ENCODE measurements at places on chromosomes 4 and X. TPM values are rescaled to one million over a fixed set of nuclear protein-coding genes. Genes with fewer than 3 reads are reported as not detected.

GRCh38 chr4:80058740-80059139 is 14.3 kb downstream of the ANTXR2 start:
- no peak for DNase-seq

DNA sequence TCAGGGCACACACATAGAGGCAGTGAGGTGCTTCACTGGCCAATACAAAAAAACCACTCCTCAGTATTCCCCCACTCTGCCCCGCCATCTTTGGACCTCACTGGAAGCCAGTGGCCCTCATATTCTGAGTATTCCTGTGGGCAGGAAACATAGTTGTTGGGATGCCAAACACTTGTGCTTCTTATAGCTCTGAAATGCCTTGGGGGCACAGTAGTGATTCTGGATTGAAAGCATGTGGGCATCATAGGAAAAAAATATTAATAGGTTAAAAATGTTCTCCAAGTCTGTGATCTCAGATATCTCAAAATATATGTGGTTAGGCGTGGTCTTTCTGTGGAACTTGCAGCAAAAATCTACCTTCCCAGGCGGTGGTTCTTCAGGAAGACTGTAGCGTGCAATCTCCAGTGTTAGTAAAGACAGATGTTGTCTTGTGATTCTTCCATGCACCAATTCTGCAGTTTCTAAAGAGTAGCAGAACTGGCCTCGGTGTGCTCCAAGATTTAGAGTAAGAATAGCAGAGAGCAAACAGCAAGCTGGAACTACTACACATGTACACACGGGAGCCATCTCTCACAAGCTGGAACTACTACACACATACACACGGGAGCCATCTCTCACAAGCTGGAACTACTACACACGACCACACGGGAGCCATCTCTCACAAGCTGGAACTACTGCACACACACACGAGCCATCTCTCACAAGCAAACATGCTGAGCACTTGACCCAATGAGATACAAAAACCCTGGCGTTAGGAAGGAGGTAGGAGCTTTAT is 8.0 kb upstream of the TENM3 start:
- DNase-seq, result no peak

DNA sequence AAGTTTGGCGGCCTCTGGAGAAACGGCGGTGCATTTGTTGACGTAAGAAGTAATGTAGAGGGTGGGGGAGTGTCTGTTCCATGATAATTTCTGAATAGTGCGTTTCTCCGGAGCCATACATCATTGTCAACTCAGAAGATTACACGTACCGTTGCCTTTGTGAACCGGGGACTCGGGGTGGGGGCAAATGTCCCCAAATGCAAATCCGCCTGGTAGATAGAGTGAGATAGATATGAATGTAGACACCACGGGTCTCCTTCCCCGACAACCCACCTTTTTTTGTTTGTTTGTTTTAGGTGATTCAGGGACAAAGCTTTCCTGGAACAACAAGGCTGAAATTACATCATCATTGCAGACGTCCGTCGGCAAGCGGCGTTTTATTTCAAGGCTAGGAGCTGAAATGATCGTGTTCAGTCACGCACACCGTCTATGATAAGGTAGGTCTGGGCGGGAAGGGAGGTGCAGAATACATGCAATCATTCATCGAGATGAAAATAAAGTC is 96.0 kb upstream of the PPP2R3B start:
- no peak for DNase-seq

DNA sequence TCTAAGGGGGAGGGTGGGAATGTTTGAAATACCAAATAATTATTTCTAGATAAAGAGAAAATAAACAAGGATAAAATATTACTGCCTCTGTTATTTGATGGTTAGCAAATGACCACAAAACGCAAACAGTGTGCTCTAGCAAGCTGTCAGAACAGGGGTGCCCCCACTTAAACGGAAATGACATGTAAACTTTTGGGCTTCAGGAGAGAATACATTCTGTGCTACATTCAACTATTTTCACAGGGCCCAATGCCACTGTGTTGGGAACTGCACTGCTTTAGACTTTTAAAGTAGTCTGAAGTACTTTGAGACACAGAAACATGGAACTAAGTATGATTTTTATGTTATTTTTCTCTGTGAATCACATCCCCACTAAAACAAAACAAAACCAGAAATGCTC is 14.1 kb downstream of the CD40LG start:
- DNase-seq, result no peak

GRCh38 chrX:144819406-144819805 is 427.9 kb upstream of the SPANXN1 start:
- no peak for DNase-seq

DNA sequence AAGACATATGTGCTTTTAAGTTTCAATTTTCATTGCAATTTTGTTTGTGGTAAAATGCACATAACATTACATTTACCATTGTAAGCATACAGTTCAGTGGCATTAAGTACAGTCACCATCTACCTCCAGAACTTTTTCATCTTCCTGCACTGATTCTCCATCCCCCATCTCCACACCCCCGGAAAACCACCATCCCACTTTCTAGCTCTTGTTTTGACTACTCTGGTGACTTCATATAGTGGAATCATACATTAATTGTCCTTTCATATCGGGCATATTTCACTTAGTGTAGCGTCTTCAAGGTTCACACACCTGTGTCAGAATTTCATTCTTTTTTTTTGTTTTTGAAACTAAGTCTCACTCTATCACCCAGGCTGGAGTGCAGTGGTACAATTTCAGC is 143.5 kb downstream of the GPR143 start:
- DNase-seq, result no peak

DNA sequence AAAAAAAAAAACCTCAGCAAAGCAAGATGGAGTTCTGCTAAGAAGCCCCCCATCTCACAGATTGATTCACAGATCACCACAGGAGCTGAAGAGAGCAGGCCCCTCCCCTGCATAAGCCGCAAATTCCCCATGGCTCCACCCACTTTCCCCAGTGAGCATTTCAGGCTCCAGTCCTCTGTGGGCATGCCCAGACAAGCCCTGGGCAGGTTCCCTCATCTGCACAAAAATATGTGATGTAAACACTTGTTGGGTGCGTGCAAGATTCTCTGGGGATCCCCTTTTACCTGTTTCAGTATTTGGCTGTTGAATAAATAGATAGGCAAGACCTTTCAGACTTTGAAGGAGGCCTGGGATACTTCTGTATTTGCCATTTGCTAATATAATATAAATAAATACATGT is 514.3 kb downstream of the PCDH7 start:
- DNase-seq, result no peak

Gene SPANXA2
- polyA plus RNA-seq, result not detected

Gene FAT4
- polyA plus RNA-seq, result 29.9 TPM
